ENCODE measurements at places on chromosomes 2 and 18. TPM values are rescaled to one million over a fixed set of nuclear protein-coding genes. Genes with fewer than 3 reads are reported as not detected.

FSIP2 gene
- total RNA-seq, result 1.6 TPM

NRP2 gene
- total RNA-seq, result 146 TPM

DNA sequence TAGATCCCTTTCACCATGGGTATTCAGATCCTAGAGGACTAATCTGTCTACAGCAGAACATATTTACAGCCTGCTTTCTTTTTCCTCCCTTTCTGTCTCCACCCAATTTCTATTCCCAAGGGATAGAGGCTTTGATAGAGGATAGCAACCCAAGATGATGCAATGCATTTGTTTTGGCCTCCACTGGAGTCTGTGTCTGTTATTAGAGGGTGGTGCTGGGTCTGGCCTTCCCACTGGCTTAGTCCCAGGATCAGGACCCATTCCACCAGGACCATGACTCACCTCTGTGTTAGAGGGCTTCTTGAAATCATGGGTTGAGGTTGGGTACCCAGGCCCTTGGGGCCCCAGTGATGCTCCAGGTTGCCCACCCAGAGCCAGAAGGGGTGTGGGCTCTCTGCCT lies 239.7 kb upstream of the TNP1 start:
- DNase-seq, result no peak

- no peak for DNase-seq
Observed at GRCh38 chr18:54702686-54703085, 111.6 kb downstream of the DYNAP start.

DNA sequence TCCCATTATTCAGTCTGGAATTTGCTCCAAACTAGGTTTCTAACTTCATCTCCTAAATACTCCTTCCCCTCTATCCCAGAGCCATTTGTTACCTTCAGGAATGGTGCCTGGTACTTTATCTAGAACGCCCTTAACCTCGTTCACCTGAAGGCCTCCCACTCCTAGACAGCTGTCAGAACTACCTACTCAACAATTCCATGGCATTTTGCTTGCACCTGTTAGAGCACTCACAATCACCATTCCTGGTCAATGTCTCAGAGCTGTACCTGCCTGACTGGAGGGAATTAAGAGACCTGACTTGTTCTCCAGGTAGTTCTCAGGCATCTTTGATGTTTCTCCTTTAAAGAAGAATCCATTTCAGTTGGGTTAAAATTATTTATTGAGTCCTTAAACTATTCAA lies 88.9 kb downstream of the GAREM1 start:
- DNase-seq, result no peak

DNA sequence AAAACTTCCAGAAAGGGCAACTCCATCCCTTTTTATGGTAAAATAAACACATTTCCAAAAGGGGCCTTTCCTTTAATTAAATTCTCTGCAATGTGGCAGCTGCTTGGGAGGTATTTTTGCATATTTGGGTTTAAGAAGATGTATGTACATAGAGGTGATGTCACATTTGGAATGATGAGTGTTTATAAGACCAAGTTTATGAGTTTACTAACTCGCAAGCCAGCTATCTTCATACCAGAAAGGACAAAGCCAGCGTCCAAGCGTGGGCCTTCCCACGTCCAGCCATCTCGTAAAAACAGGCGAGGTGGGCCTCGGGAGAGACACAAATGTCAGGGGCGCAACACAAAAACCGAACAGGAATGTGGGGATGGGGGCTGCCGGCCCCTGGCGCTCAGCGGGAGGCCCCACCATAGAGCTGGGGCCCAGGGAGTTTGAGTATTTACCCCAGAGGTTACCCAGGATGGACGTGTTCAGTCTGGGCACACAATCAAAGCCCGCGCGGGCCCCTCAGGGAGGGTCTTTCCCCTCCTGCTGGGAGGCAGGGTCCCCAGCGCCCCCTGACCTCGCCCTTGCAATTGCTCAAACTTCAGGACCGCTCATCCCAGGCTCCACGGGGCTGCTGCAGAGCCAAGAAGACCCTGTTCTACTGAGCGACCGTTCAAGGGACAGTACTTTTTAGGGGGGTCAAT lies 137.3 kb downstream of the TWIST2 start:
- DNase-seq, result no peak
